Large intestine (tissue), 12 donors: ENCODE measurements at places on chromosomes 1 and 21. TPM values are rescaled to one million over a fixed set of nuclear protein-coding genes. Genes with fewer than 3 reads are reported as not detected.

DNA sequence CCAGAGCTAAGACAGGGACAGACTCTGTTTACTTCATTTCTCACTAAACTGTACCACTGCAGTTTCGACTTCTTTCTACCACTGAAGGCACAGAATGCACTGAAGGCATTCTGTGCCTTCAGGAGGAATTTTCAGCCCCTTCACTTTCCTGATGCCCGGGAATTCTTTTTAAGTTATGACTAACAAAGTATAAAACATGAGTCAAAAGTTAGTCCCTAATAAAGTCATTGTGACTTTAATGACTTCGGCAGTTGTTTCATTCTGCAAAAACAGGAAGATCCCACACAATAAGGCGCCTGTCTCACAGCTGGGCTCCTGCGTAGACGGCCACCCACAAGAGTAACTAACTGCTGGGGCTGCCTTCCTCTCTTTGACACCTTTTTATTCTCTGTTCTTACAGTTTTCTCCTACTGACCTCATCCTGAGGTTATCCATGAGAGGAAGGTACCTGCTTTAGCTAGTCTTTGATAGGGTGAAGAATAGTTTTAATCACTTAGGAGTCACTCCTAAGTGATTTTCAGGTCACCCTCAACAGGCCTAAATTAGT is 183.9 kb upstream of the SGIP1 start:
- no peak for DNase-seq

GRCh38 chr21:16841975-16842695 is 670.7 kb upstream of the CXADR start:
- DNase-seq, result no peak

DNA sequence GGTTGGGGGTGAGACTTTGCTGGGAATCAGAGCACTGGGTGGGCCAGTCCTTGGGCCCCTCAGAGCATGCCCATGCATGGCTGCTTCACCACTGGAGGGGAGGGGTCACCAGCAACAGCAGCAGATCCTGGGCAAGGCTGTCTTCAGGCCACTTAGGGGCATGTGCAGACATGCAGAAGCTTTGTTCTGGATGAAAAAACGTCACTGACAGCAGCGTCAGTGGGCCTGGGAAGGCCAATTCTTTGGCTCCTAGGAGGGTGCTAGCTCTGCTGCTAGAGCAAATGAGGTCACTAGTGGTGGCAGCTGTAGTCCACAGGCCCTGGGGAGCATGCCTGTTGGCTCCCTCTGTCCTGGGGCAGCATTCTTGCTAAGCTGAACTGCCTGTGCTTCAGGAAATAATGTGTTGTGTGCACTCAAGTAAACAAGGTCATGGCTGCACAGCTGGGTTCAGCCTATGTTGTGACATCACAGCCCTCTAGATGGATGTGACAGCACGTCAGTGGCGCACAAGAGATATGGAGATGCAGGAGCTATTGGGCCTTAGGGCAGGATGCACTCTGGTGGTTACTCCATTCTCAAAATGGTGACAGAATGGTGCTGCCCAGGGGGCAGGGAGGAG is 27.0 kb downstream of the ZC3H11B start:
- no peak for DNase-seq

GRCh38 chr1:96565546-96565945 is 156.0 kb upstream of the PTBP2 start:
- DNase-seq, result no peak

DNA sequence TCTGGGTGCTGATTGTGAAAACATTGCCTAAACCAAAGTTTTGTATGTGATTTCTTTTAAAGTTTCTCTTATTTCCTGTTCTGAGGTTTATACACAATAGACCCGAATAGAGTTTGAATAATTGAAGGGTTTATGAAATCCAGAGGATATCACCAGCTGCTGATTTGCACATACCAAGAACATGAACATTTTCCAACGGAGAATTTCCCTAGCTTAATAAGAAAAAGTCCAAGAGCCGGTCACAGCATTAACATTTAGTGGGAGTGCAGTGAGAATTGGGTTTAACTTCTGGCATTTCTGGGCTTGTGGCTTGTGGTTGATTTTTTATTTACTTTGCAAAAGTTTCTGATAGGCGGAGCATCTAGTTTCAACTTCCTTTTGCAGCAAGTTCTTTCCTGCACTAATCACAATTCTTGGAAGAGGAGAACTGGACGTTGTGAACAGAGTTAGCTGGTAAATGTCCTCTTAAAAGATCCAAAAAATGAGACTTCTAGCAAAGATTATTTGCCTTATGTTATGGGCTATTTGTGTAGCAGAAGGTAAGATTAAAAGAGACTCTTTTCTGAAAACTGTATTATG is at the start of gene CFH:
TSS of gene CFH (plus strand) at position 407 of the 579 bp plus-strand sequence. CDS start at position 482, 75 bp downstream.
- DNase-seq, result peak; percentile 7

DNA sequence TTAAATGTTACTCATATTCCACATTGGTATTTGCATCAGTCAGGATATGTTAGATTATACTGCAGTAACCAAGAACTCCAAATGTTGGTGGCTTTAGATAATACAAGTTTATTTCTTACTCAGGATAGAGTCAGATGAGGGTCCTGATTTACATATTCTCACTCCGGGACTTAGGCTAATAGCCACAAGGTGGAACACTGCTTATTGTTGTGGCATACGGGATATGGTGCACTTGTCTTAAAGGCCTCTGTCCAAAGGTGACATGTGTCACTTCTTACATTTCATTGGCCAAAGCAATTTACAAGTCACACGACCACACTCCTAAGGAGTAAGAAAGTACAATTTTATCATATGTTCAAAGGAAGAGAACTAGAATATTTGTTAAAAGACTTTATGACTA is 28.5 kb upstream of the ACADM start:
- DNase-seq, result peak; percentile 25

- no peak for DNase-seq
These were observed 18.1 kb downstream of the CYP4B1 start for GRCh38 chr1:46816930-46817329.

DNA sequence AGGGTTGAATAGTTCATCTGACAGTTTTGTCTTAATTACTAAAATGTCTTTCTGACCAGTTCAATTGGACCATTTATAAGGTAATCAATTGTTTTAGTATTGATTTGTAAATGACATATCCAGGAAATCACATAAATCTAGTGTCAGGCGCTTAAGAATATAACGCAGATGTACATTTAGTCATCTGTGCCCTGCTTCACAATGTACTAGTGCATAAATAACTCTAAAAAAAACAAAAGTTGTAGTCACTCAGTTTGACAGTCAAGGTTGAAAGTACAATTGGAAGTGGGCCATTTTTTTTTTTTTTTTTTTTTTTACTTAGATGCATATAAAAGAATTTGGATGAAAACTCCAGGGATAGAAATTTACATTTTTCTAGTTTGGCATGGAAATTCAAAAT is 490.4 kb downstream of the PTPRC start:
- DNase-seq, result no peak

- no peak for DNase-seq
These were observed 21.0 kb upstream of the CXADR start for GRCh38 chr21:17491716-17492414.

DNA sequence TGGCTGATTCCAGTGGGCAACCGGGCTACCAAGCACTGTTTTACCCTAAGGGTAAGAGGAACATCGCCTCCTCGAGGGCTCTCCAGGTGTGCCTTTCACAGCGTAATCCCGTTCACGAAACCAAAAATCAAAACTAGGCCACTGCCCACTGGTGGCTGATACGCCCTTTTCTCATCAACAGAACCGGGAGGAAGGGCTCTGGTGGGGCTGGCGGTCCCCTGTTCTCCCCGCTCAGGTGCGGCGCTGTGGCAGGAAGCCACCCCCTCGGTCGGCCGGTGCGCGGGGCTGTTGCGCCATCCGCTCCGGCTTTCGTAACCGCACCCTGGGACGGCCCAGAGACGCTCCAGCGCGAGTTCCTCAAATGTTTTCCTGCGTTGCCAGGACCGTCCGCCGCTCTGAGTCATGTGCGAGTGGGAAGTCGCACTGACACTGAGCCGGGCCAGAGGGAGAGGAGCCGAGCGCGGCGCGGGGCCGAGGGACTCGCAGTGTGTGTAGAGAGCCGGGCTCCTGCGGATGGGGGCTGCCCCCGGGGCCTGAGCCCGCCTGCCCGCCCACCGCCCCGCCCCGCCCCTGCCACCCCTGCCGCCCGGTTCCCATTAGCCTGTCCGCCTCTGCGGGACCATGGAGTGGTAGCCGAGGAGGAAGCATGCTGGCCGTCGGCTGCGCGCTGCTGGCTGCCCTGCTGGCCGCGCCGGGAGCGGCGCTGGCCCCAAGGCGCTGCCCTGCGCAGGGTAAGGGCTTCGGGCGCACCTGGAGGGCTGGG is at the start of gene IL6R:
TSS of gene IL6R (plus strand) at position 360 of the 763 bp plus-strand sequence. CDS start at position 647, 287 bp downstream.
- DNase-seq, result peak; percentile 90

DNA sequence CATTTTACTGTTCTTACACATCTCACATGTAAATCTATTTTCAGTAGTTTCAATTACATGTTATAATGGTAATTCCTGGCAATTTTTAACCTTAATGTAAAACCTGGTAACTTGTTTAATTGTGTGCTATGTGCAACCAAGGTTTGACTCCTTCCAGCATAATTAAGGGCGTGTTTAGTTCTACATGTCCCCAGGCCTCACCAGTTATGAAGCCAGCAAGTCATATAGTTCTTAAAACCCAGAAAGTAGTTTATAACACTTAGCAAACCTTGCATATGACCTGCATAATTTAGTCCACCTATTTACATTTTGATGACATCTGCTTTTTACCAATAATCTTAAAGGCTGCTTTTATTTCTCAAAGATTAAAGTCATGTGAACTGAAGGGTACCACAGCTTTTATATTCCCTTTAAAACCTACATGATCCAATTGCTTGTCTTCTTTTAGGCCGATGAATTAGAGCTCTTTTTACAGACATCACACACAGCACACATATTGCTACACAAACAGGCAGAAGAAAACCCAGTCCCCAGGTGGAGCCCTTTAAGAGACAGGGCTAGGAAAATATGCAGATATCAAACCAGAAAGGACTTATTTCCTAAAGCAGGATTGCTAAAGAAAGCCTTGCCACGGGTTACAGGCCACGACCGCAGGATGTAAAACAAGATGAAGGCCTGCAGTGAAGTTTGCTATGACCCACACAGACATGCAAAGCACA is 23.2 kb upstream of the SYCP1 start:
- DNase-seq, result no peak

- peak; percentile 22 for DNase-seq
These were observed 16.6 kb downstream of the UTP11 start for GRCh38 chr1:38029081-38029681.

DNA sequence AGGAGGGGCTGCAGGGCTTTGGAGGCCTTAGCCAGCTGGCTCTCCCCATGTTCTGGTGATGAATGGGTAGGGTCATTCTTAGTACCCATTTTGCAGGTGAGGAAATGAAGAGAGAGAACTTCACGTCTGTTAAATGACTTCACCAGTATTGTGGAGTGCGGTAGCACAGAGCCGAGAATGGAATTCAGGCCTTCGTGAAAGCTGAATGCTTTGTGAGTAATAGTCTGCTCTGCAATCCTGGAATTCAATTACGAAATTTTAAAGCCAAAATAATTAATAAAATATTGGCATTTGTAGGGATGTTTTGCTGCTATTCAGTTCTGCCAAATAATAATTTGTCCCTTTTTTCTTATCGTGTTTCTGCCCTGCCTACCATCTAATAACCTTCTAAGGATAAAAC is 197.7 kb downstream of the GREM2 start:
- no peak for DNase-seq

DNA sequence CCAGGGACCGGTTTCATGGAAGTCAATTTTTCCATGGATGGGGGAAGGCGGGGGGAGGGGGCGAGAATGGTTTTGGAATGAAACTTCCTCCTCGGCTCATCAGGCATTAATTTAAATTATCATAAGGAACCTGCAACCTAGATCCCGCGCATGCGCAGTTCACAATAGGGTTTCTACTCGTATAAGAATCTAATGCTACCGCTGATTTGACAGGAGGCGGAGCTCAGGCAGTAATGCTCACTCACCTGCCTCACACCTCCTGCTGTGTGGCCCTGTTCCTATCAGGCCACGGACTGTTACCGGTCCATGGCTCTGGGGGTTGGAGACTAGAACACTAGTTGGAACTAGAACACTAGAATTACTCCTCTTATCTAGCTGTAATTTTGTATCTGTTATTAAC is 38.0 kb downstream of the PRRX1 start:
- no peak for DNase-seq

DNA sequence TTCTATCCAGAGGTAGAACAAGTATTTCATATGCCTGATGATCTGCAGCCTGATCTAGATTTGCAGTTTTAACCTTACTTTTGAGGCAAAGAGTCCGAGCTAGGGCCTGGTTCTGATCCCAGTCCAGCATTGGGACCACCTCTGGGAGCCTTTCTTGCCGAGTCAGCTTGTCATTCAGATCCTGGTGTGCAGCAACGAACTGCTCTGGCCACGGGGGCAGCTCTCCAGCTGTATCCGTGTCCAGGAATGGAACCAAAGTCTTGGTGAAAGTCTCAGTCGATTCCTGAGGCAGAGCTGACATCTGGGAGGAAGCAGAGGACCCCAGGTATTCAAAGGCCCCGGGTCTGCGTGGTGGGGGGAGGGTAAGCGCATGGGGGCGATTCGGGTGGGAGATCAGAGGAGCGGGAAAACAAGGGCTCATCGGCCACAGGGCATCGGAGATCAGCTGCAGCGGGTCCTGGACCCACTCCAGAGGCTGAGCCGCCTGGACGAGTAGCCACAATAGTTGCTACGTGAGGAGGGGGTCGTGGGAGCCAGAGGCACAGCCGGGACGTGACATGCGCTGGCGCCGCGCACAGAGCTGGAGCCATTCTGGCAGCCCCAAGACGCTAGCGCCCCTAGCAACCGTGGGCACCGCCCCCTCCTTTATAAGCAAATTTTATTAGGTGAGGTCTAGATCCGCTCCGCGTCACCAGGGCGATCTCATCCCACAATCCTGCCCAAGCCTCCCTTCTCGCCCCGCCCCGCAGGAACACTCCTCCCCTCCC is 32.4 kb upstream of the BSDC1 start:
- peak; percentile 23 for DNase-seq

DNA sequence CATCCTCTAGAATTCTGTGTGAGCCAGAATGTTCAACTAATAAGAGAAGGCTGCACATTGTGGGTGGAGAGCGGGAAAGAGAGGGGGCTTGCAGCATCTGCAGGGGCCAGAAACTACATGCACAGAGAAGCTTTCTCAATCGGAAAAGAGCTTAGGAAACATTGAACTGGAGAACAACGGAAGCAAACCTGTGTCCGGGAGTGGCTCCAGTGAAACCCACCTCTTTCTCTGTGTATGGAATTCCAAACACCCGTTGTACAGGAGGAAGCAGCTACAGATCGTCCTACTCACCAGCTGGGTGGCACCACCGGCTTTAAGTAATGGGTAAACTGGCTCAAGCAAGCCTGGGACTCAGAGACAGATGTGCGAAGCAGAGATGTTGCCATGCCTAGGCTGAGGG is 14.0 kb upstream of the CSF1 start:
- DNase-seq, result no peak

ASAP3 gene
- polyA plus RNA-seq, result 14.0 TPM

KRTAP12-2 gene
- polyA plus RNA-seq, result not detected

ELF3 gene
- polyA plus RNA-seq, result 594 TPM

ADCY10 gene
- polyA plus RNA-seq, result 0.25 TPM

SLC6A9 gene
- polyA plus RNA-seq, result 3.5 TPM

AVPR1B gene
- polyA plus RNA-seq, result 0.81 TPM

CYP2J2 gene
- polyA plus RNA-seq, result 21.3 TPM

DISP3 gene
- 0.76 TPM for polyA plus RNA-seq

OLIG2 gene
- polyA plus RNA-seq, result not detected
